Stimulated activated CD8-positive, alpha-beta memory T cell treated with anti-CD3 and anti-CD28 coated beads, Interleukin-2, amount 100 ng/mL, for 1 hour (primary cell): ENCODE measurements at places on chromosomes 5 and 9.

GRCh38 chr5:36243653-36244052 lies 1.9 kb upstream of the NADK2 start:
- DNase-seq, result no peak

DNA sequence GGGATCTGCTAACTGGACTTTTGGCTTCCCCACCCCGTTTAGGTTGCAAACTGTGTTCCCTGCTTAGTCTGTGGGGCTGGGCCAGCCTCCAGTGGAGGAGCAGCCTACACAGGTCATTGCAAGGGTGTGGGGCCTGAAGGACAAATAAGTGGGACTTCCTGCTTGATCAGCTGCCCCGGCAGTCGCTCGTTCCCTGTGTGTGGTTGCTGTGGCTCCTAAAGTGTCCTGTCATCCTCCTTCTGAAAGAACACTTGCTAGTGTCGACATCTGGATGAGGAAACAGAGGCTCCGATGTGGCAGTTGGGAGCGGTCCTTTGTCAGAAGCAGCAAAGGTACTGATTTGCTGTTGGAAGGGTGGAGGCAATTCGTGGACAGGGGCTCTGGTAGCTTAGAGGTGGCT lies 88.9 kb upstream of the TBCA start:
- no peak for DNase-seq

DNA sequence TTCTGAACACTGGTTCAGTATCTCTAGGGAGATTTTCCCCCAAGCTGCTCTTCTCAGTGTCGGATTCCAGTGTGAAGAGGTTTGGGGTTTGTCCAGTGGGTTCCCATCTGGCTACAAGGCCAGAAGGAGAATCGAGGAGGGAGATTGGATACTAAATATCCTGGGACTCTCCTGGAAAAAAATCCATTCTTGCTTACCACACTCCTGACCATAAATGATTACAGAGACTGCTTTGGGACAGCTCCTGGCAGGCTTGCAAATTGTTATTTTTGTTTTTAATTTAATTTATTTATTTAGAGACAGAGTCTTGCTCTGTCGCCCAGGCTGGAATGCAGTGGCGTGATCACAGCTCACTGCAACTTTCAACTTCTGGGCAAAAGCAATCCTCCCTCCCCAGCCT lies 4.7 kb upstream of the SUSD1 start:
- no peak for DNase-seq

GRCh38 chr5:37873988-37874387 lies 34.1 kb upstream of the GDNF start:
- DNase-seq, result no peak

GRCh38 chr5:166562246-166562645 lies 1729.2 kb upstream of the WWC1 start:
- no peak for DNase-seq

DNA sequence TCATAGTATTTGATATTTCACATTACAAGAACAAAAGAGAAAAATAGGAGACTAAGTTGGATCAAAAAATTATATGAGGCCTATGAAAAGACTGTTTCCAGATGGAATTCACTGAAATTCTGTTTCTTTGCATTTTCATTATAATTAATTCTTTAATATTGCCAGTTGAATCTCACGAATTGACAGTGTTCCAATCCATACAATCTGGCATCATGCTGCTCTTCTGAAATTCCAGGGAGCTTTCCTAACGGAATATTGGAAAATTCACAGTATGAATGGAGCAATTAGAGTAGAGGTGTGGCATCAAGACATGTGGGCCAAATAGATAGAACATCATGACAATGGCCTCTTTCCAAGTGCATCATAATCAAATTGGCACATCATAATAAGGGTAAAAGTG lies 1178.9 kb upstream of the WWC1 start:
- no peak for DNase-seq

DNA sequence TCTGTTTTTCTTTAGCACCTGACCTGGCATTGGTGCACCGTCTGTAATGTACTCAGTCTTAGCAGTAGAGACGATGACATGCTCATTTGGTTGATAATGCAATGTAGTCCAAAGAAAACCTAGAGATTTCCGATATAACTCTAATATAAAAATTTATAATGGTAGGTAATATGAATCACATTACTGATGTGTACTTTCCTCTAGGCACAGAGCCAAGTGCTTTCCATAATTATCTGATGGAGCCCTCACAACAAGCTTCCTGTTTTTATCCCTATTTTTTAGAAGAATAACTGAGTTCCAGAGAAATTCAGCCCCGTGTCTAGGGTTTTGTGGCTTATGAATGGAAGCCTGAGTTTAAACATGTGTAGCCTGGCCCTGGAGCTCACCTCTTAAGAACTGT lies 53.7 kb downstream of the KDM4C start:
- no peak for DNase-seq

DNA sequence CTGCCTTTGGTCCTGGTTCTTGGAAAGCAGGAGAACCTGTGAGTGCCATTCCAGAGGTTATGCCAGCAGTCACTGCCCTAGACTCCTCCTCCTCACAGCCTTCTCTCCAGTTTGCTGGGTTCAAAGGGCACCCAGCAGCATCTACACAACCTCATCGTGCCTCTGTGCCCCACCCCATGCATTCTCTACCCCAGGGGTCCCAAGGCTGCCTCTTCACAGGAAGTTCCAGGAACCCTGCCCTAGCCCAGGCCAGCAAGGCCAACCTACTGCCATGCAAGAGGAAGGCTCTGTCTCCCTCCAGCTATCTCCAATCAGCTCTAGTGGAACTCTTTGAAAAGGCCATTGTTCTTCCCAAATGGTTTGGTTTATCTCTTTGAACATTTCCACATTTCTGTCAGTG lies 21.2 kb downstream of the ENC1 start:
- DNase-seq, result no peak

GRCh38 chr5:27682600-27682999 lies 644.2 kb upstream of the CDH9 start:
- no peak for DNase-seq
